ENCODE measurements at places on chromosomes 5 and 9.

GRCh38 chr5:72126796-72127195, 19.5 kb downstream of the MAP1B start:
- DNase-seq: no peak

GRCh38 chr9:130158001-130158400, 14.2 kb upstream of the NCS1 start:
- no peak for DNase-seq

GRCh38 chr5:180862645-180863044, 1.6 kb upstream of the ZFP62 start:
- DNase-seq: no peak

DNA sequence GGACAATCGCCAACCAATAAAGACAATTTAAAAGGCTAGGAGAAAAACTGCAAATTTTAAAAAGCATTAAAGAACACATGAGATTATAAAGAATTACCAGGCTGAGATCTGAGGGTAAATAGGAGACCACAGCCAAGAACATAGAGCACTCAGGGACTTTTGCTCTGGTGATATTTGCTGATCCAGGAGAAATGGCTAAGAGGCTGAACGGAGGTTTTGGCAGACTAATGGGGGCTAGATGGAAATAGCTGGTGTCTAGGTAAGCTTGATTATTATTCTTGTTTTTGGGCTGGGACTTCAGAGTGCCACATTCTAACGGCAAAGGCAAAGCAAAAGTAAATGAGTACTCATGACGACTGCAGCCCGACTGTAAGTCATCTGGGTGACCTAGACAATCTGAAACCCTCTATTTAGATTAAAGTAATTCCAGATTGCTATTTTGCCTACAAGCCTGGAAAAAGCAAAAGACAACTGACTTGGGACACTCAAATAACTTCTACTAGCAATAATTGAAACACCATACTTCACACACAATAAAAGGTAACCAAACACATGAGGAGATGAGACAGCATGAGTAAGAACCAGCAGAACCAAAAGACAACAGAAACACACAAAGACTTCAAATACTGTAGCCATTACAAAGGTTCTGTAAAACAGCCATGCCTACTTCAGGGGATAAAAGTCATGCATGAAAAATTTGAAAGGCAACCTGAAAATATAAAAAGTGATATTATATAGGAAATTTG, 68.8 kb downstream of the JAKMIP2 start:
- DNase-seq: no peak

GRCh38 chr5:34409373-34409772, 246.8 kb upstream of the RAI14 start:
- DNase-seq: no peak
